ENCODE measurements at places on chromosomes 5 and 9.

GRCh38 chr5:74274326-74274725, 366.2 kb downstream of the ENC1 start:
- no peak for DNase-seq

- DNase-seq, result no peak
Observed at GRCh38 chr9:38724754-38725153, 4.8 kb upstream of the FAM240B start.

GRCh38 chr5:43140286-43140685, 19.6 kb downstream of the ZNF131 start:
- peak; percentile 22 for DNase-seq

DNA sequence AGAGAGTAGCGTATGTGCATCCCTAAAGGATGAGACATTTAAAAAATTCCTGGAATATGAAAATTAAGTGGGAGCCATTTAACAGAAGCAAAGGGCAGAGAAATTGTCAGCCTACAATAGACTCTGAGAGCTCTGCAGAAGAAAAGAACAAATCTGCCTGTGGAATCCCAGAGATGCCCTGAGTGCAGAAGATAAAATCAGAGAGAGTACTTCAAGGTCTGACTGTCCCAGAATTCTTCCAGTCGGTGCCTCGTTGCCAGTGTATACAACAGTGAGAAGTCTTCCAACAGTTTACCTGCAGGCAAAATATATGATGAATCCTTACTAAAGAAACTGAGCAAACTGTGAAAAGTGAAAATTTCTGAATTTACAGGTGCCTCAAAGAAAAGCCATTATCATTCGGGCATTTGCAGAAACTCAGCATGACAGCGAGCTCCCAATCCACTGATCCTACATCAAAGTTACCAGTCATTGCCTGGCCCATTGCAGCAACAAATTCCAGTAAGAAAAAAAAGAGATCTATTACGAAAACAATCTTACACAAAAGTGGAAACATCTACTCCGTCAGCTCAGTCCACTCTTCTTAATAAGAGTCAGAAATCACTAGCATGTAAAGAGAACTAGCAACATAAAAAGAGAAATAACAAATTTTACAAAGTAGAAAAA, 92.8 kb upstream of the VCAN start:
- DNase-seq, result no peak

GRCh38 chr5:172918421-172919371, 40.5 kb upstream of the RPL26L1 start:
- peak; percentile 88 for DNase-seq

DNA sequence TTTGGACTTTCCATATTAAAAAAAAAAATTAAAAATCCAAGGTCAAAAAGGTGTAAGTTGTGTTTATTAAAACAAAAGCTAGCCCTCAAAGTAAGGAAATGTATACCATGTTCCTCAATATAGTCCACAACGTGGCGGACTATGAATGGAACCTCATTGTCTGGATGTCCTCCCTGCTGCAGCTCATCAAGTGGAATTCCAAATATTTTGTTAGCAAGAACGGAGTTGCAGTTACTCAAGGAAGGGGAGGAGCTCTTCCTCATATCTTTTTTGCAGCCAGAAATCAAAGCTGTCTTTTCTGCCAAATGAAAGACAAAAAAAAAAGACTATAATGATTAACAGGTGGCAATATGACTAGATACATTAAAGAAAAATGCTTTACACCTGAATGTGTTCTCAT, 14.0 kb downstream of the FAM13B start:
- no peak for DNase-seq

All from common myeloid progenitor, CD34-positive (primary cell).